ENCODE measurements at places on chromosomes 16 and 17.

GRCh38 chr17:9402590-9403199 is 172.9 kb downstream of the STX8 start:
- no peak for ATAC-seq

GRCh38 chr16:4011940-4012629 is 104.2 kb downstream of the ADCY9 start:
- no peak for ATAC-seq

DNA sequence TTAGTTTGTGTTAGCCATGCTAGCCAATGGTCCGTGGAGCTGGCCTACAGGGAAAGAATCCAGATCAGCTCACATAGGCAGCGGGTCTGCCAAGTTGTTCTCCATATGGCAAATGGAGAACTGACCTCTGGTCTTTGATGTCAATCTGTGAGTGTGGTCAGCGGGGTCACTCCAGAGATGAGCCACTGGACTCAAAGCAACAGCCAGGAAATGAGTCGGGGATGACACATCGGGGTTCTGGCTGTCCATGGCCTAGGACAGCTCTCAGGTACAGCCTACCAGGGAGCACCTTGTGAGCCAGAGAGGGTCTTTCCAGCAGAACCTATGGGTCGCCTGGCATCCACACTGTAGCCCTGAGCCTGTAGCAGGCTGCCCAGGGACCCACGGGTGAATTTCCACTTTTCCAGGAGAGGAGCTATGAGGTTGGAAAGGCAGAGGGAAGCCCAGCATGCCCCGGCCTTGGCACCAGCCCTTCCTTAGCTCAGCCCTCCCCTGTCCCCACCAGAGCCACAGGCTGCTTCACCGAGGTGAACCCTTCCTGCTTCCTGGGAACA is 203.0 kb upstream of the TNRC6C start:
- no peak for ATAC-seq

DNA sequence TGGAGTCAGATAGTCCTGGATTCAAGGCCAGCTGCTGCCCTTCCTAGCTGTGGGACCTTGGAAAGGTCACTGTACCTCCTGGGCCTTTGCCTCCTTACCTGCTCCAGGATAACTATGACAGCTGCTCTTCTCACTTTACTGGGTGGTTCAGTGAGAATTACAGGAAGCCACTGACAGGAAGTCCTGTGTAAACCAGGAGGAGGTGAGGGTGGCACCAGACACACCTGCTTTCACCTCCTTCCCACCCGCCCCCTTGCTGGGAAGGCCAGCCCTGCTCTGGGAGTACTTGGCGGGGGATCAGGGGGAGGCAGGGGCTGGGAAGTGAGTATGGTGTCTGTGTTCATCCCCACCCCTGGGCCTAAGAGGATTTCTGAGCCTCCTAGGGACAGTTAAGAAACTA is 42.6 kb downstream of the CPNE2 start:
- ATAC-seq: peak; percentile 82

GRCh38 chr17:44543213-44543904 is 13.9 kb upstream of the FZD2 start:
- ATAC-seq: no peak

GRCh38 chr17:79023886-79024771 is at the start of gene C1QTNF1:
Gene C1QTNF1, plus strand, starts transcription at chr17:79024169. Its CDS starts 19,800 bp downstream, at chr17:79043969.
- peak; percentile 80 for ATAC-seq

GRCh38 chr17:43803758-43804157 is 23.5 kb downstream of the CFAP97D1 start:
- no peak for ATAC-seq

DNA sequence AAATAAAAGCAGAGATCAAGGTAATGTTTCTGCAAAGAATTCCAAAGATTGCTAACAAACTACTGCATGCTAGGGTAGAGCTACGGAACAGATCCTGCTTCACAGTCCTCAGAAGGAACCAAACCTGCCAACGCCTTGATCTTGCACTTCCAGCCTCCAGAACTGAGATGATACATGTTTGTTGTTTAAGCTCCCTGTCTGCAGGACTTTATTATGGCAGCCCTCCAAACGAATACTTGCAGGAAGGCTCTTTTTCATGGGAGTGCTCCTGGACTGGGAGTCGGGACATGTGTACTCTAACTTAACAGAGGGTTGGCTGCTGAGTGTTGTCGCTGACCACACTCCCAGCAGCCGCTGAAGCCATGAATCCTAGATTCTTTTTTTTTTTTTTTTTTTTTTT is 808.8 kb upstream of the EEF2KMT start:
- no peak for ATAC-seq

GRCh38 chr17:70369391-70369790 is 200.1 kb downstream of the KCNJ2 start:
- ATAC-seq: no peak

DNA sequence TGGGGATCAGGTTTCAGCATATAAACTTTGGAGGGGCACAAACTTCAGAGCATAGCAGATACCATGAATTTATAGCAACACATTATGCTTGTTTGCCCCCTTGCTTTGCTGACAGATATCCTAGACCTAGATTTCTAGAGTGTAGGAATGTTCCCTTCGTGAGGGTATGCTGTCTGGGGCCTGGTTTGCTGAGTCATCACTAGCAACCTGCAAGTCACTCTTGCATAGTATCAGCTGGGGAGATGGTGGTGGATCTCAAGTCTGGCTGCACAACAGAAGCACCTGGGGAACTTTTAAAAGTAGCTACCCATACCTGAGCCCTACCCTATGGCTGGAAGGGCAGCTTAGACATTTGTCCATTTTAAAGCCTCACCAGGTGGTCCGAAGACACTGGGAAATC is 22.3 kb upstream of the HSBP1 start:
- no peak for ATAC-seq

DNA sequence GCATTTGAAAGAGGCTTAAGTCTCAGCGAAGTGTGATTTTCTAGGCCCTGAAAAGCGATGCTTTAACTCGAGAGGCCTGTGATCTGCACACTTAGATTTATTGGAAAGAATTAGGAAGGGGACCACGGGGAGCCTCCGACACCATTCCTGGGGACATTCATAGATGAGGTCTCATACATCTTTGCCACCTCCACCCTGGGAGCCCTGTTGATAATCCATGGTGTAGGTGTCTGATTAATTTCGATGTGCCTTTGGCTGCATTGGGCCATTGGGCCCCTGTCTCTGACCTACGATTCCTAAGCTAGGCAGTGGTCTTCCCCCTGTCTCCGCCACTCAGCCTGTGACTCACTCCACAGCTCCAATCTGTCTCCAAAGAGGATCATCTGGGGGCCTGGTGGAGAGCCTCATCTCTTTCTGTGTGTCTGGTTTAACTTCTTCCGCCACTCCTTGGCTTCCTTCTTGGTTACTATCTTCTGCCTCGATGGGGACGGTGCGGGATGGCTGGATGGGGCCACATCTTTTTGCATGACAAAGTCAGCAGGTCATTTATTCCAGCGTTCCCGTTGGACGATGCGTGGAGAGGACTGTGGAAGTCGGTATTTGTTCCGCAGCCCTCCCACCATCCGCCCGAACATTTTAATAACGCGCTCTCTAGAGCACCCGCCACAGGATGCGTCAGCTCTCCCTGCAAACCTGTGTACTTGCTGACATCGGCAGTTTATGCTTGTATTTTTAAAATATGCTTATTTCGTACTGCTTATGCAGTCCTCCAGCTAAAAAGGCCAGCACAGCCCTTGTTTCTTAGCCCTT is 109.3 kb downstream of the IRX3 start:
- no peak for ATAC-seq

GRCh38 chr17:75301049-75301448 is 11.8 kb upstream of the SLC25A19 start:
- ATAC-seq: no peak

- ATAC-seq: no peak
Observed at GRCh38 chr16:55436587-55436986, 42.4 kb upstream of the MMP2 start.

- no peak for ATAC-seq
Observed at GRCh38 chr16:20899477-20900298, 470 bp downstream of the DCUN1D3 start.

- no peak for ATAC-seq
Observed at GRCh38 chr16:59905131-59905530, 1171.0 kb upstream of the GOT2 start.

- no peak for ATAC-seq
Observed at GRCh38 chr17:65307961-65308316, 170.8 kb downstream of the RGS9 start.

GRCh38 chr16:2988590-2989099 is 8.4 kb upstream of the PKMYT1 start:
- ATAC-seq: no peak

DNA sequence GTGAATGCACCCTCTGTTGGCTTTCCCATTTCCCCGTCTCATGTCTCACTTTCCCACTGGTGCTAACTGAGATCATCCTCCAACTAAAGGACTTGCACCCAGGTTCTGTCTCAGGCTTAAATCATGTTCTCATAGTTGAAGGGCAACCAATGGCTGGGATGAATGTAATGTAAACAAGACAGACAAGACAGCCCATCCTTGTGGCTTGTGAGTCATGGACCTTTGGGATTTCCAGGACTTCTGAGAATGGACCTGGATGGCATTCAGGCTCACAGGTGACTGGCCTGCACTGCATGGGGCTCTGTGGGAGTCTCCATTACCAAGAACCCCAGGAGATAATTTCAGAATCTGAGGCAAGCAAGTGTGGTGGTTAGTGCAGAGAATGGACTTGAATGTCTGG is 347.5 kb downstream of the HAPSTR1 start:
- ATAC-seq: no peak

- no peak for ATAC-seq
Observed at GRCh38 chr17:37700881-37701280, 44.0 kb downstream of the HNF1B start.

- no peak for ATAC-seq
Observed at GRCh38 chr17:50687200-50688066, 20.3 kb downstream of the ANKRD40 start.

DNA sequence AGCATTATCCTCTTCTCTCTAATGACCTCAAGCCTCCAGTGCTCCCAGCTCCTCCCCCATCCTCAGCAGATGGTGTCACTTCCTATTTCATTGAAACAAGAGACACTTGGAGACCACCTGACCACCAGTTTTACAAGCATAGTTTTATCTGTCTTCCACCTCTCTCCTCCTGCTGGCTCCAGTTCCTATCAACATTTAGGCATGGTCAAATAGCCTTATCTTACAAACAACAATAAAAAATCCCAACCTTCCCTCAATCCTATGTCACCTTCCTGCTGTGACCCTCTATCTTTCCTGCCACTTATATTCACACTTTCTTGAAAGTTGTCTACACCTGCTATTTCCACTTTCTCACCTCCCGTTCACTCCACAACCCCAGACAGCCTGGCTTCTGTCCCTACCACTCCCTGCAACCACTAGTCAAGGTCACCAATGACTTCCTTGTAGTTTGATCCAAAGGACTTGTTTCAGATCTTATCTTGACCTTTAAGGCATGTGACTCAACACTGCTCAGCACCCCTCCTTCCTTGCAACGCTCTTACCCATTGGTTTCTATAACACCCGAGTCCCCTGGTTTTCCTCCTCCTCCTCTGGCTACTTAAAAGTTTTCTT is 4.3 kb upstream of the NTN1 start:
- ATAC-seq: no peak

- ATAC-seq: no peak
Observed at GRCh38 chr16:15576960-15577958, 65.7 kb downstream of the MARF1 start.

GRCh38 chr17:63960430-63960829 is 12.3 kb downstream of the SCN4A start:
- no peak for ATAC-seq

GRCh38 chr17:27285516-27285915 is 8.4 kb upstream of the WSB1 start:
- no peak for ATAC-seq

- no peak for ATAC-seq
Observed at GRCh38 chr17:59257101-59257500, 36.8 kb downstream of the GDPD1 start.

DNA sequence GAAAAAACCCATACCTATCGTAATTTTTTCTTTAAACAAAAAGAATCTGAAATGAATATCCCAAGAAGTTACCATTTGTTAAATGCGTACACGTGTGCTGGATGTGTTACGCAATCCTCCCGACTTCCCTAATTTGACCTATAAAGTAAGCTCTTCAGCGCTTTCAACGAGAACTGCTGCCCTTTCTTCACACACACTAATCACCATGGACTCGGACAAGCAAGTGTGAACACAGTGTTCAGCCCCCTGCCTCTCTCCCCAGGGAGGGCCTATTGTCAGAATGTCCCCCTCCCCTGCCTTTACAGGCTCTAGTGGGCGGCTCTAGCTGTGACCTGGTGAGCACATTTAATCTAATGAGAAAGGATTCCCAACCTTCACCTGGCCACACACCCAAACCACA is 216.1 kb downstream of the CEP112 start:
- ATAC-seq: no peak

- ATAC-seq: peak; percentile 89
Observed at GRCh38 chr16:4330277-4330874, 14.5 kb downstream of the GLIS2 start.

GRCh38 chr17:77441940-77442339 is 301.2 kb downstream of the SEC14L1 start:
- peak; percentile 55 for ATAC-seq

- ATAC-seq: no peak
Observed at GRCh38 chr17:42623732-42624596, 14.5 kb downstream of the TUBG1 start.

GRCh38 chr17:49225554-49226236 is 4.9 kb downstream of the PHOSPHO1 start:
- no peak for ATAC-seq

DNA sequence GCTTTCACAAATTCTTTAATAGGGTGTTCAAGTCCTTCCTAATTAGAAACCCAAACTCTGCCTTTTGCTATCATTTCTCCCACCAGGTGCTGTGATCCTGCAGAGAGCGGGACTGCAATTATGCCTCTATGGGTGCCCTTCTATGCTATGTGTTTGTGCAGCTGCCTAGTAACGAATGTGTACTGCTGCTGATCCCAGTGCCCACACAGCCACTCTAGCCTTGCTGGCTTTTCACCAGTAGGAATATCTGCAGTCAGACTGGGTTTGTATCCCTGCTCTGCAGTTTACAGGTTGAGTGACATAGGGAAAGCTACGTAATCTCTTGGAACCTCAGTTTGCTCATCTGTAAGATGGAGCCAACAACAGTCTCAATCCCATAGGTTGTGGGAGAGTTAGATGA is 179.6 kb upstream of the IRX3 start:
- no peak for ATAC-seq

- ATAC-seq: no peak
Observed at GRCh38 chr17:59756236-59756818, 48.9 kb downstream of the VMP1 start.

GRCh38 chr17:27323538-27324215 is 29.8 kb downstream of the WSB1 start:
- ATAC-seq: no peak

GRCh38 chr17:48589060-48589830 is 796 bp downstream of the HOXB3 start:
- ATAC-seq: no peak

GRCh38 chr16:24430954-24431760 is 108.2 kb upstream of the RBBP6 start:
- ATAC-seq: peak; percentile 48

- ATAC-seq: no peak
Observed at GRCh38 chr16:49688036-49688697, 167.7 kb downstream of the ZNF423 start.
